Activated CD4-positive, CD25-positive, alpha-beta regulatory T cell treated with anti-CD3 and anti-CD28 coated beads, Interleukin-2, amount 50 U/mL, for 16 hours (primary cell): ENCODE measurements at places on chromosomes 5 and 9.

DNA sequence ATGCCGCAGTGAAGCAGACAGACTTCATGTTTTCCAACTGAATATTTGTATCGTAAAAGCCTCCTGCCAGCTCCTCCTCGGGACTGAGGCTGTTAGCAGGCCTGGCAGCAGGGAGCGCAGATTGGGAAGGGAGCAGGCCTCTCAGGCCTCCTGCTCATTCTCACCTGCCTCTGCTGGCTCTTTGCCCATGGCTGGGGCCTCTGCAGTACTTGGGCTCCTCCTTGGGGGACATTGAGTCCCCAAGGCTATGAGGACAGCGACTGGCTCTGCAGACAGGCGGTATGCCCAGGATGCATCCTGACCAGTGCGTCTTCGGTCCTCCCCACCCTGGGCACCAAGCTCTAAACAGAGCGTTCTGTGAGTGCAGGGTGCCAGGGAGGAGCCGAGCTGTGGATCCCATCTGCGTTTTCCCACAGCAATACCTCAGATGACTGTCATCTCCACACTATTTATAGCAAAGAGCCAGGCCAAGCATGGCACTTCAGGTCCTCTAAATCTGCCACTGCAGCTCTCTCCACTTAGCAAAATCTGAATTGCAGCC lies 38.7 kb downstream of the TSTD2 start:
- DNase-seq: no peak

DNA sequence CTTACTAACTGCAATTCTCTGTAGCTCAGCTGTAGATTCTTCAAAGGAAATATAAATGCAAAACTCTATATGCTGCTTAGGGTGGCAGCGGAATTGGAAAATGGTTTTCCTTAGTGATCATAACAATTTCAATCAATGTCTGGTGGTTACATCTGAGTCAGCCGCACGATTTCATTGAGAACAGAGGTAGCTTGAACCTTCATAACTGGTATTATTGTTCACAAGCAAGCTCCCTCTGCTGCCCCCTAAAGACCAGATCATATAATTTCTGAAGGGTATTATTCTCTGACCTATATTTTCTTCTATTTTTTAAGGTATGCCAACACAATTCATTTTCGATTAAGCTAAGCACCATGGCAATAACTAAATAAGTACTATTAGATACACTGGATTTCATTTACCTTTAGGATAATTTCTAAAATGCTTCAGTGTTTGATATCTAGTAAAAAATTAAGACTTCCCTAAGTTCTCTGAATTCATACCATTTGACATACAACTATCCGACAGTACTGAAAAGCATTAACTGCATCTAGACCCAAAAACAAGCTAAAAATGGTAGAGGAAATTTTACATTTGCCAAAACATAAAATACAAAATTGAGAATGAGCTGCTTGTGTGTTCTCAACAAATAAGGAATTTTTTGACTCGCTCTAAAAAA lies 181.1 kb upstream of the SPEF2 start:
- DNase-seq: no peak

- DNase-seq: no peak
Measured at GRCh38 chr9:81559709-81560108, 129.6 kb downstream of the TLE1 start.

- DNase-seq: no peak
Measured at GRCh38 chr5:62312674-62313073, 6.7 kb downstream of the KIF2A start.

DNA sequence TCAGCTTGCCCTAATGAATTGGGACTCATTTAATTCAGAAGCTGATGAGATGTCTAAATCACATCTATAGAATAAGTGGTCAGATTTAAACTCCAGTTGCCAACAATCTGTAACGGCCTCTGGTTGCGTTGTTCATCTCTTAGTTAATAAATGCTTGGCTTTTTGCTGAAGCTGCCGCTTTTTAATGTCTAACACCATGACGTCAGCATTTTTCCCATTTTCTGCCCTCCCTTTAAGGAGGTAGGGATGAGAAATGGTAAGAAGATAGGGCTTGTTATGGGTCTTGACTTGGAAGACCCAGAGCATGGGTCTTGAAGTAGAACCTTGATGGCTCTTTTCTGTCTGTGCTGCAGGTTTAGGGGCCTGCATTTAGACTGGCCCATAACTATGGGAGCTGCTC lies 33.3 kb downstream of the PALM2AKAP2 start:
- DNase-seq: no peak

DNA sequence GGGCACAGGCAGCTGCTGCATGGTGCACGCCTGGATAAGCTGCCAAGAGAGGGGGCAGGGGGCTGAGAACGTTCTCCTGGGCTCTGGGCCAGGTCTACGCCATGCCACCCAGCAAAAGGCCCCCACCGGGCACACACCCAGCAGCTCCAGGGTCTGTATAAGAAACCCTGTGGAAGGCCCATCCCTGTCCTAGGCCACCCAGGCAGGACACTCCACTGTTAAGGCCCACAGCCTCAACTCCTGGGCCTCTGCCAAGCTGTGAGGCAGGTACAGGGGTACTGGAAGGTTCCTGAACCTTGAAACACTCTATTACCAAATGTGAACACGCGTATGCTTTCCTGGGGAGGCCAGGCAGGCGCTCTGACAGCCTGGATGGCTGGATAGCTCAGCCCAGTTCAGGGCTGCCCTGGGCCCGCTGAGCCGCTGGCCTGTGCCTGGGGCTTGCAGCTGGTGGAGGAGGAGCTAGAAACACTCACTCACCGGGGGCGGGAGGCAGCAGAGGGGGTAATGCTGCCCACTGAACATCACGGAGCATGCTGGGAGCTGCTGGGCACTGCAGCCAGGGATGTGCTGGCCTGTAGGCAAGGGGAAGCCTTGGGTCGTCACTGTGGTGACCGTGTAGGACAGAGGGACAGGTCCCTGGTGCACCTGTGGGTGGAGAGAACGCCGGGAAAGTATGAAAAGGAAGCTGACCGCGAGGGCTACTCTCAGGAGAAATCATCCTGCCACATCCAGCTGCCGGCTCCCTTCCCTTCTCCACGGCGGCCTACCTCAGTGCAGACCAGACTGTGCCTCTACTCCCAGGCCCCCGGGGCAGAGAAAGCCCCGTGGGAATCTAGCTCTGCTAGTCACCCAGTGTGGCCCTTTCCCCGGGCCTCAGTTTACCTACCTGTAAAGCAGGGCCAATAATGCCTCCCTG lies 6.0 kb downstream of the RNF44 start:
- no peak for DNase-seq

- DNase-seq: no peak
Measured at GRCh38 chr5:14172149-14172795, 29.1 kb downstream of the TRIO start.

- no peak for DNase-seq
Measured at GRCh38 chr9:68975365-68976043, 38.4 kb downstream of the PRKACG start.

DNA sequence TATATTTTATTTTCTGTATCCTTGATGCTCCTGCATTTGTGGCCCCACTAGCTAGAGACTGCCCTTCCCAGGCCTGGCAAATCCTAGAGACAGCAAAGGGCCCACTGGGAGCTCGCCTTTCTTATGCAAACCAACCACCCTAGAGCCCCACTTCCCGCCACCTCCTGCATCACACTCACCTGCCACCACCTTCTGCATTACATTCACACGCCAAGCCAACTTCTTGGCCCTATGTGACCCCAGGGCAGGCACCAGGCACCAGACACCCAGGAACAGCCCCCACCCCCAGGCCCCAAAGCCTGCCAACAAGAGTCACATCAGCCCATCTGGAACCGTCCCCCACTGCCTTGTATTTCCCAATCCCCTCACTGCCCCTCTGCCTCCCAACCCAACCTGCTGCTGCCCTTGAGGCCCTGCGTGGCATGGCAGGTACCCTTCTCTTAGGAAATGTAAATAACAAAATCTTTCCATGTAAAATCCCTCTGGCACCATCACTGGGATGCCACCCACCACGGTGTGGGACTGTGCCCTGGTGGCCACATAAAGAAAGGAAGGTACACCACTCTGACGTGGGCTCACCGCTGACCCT lies 22.0 kb downstream of the ROR2 start:
- DNase-seq: no peak

- DNase-seq: no peak
Measured at GRCh38 chr5:28402590-28403301, 1364.4 kb upstream of the CDH9 start.

GRCh38 chr5:149609640-149610219 lies 28.4 kb downstream of the ARHGEF37 start:
- DNase-seq: no peak

DNA sequence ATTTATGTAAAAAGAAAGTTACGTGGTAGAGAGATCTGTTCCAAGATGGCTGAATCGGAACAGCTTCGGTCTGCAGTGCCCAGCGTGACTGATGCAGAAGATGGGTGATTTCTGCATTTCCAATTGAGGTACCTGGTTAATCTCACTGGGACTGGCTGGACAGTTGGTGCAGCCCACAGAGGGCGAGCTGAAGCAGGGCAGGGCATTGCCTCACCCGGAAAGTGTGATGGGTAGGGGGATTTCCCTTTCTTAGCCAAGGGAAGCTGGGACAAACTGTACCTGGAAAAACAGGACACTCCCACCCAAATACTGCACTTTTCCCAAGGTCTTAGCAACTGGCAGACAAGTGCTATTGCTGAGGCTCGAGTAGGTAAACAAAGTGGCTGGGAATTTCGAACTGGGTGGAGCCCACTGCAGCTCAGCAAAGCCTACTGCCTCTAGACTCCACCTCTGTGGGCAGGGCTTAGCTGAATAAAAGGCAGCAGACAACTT lies 13.1 kb upstream of the HSD17B4 start:
- DNase-seq: no peak

- no peak for DNase-seq
Measured at GRCh38 chr5:16934123-16934522, 2.0 kb downstream of the MYO10 start.

DNA sequence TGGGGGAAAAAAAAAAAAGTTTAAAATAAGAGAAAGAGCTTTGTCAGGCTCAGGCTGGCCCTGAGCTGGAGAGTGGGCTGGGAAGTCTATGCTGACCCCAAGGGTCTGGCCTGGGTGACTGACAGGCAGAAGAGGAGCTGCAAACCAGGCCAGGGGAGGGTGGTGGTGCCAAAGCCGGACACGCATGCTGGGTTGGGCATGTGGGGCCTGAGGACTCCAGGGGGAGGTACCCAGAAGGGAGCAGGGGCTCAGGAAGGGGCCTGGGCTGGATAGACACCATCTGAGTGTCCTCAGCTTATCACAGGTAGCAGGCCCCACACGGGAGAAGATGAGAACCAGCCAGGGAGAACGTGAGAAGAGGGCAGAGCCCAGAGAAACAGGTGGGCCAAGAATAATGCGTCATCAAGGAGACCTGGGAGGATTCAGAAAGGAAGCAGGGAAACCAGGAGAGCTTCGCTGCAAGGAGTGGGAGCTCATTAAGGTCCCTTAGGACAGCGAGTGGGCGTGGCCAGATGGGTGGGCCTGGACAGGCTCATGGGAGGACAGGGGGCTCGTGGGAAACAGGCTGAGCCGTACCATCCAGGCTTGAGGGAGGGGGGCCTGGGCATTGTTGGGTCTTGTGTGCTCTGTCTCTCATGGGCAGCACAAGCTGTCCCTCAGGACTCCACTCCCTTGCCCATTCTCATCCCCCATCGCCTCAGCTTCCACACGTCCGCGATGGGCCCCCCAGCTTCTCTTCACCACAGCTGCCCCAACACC lies 16.0 kb downstream of the TMOD1 start:
- DNase-seq: no peak

- DNase-seq: no peak
Measured at GRCh38 chr9:79858508-79858907, 286.7 kb downstream of the TLE4 start.

DNA sequence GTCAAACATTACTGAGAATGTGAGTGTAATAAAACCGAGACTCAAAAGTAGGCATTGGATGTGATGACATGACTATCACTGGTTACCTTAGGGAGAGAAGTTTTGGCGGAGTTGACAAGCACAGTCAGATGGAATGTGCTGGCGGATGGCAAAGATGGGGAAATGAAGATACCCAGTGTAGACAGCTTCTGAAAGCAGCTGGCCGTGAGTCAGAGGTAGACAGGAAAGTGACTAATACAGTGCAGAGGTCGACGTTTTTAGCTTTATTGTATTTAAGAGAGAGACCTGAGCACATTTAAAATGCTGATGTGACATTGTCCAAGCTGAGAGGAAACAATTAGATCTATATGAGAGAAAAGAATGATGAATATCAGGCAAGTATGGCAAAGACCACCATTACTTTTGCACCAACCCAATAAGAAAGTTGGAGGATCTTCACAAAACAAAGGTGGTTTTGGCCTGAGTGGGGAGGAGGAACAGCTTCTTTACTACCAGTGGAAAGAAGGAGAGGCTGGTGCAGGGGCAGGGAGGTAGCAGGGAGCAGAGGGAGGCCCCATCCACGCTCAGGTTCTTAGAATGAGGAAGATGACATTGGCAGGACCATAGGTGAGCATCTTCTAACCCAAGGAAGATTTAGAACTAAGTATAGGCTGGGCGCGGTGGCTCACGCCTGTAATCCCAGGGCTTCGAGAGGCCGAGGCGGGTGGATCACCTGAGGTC lies 36.7 kb upstream of the KCNIP1 start:
- no peak for DNase-seq

- DNase-seq: no peak
Measured at GRCh38 chr9:96079779-96080178, 204.3 kb downstream of the ERCC6L2 start.

- no peak for DNase-seq
Measured at GRCh38 chr5:57501414-57502201, 19.0 kb upstream of the ACTBL2 start.

DNA sequence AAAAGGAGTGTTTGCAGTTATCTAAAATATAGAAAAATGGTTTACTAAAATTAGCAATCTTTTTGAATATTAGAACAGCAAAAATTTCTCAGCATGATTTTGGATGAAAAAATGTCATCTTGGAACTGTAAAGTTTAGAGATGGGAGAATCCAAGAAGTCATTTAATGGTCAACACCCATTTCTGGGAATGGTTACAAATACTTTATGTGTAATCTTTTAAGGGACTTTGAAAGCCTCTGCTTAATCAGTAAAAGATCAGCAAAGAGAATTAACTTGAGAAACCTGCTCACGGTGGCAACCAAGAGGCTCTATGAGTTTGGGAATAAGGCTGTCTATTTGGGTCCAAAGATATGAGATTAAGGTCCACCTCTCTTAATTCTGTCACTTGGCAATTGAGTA lies 13.0 kb downstream of the C1QTNF3 start:
- no peak for DNase-seq

DNA sequence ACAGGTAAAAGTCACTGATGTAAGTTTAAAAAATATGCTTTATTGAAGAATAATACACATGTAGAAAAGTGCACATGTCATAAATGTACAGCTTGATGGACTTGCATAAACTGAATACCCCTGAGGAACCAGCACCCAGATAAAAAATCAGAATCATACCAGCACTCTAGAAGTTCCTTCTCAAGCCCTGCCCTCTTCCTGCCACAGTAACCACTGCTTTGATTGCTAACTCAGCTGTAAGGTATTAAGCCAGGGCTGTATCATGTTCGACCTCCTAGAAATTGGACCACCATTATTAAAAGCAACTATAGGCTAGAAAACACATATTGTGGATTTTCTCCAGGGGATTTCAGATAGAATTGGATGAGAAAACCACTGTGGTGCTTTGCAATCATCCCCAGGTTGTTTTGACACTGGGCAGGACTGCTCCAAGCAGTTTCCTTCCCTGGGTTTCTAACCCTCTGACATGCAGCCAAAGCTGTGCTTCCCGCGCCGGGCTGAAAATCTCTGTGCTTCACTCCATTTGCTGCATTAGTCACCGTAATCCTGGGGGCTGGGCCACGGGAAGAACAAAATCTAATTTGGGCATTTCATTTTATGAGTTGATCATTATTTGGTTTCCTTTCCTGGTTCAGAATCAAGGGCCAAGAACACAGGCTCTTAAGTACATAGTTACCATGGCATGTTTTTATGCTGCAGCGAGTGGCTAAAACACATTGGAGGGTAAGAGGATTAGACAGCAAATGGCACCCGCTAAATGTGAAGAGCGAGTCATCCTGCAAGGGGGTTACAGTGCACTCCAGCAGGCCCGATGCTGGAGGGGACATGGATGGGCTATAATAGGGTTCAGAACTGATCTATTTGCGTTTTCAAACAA lies 139.4 kb upstream of the IL12B start:
- no peak for DNase-seq
